ENCODE measurements at places on chromosomes 2 and 18. TPM values are rescaled to one million over a fixed set of nuclear protein-coding genes. Genes with fewer than 3 reads are reported as not detected.

Gene EFEMP1
- total RNA-seq = 337 TPM

Gene DLGAP1
- not detected for total RNA-seq

Gene TUBB8B
- total RNA-seq = not detected

Gene SMIM21
- total RNA-seq = not detected

Gene UXS1
- 23.6 TPM for total RNA-seq

Gene SH3BP4
- 34.9 TPM for total RNA-seq
